ENCODE measurements at places on chromosomes 7 and 10.

- no peak for DNase-seq
Measured at GRCh38 chr10:70233939-70234300, 691 bp upstream of the PPA1 start.

DNA sequence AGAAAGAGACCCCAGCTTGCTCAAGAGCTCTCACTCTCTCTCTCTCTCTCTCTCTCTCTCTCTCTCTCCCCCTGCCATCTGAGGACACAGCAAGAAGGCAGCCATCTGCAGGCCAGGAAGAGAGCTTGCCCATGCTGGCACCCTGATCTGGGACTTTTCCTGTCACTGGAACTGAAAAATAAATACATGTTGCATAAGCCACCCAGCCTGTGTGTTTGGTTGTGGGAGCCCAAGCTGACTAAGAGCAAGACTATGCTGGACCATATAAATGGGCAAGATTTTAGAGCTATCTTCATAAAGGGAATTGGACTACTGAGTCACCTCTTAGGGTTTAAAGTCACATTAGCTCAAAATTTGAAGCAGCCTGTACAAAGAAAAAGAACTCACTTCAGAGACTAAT lies 98.6 kb downstream of the SLC16A9 start:
- no peak for DNase-seq

- DNase-seq: no peak
Measured at GRCh38 chr10:99513061-99513460, 19.7 kb upstream of the NKX2-3 start.

DNA sequence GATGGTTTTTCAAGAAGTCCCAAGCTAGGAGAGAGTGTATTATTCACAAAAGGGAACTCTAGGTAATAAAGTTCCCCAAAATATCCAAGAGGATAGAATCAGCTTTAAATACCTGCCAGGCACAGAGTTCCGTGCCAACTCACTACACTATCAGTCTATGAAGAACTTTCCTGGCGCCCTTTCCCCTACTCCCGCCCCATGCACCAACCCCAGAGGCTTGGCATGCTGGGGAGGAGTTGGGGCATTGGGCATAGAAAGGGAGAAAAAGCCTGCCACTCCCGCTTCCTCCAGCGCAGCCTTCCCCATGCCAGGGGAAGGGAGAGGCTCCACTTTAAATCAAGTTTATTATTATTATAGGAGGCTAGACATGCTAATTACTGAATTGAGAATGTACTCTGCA lies 54.9 kb downstream of the ZNF800 start:
- DNase-seq: no peak

DNA sequence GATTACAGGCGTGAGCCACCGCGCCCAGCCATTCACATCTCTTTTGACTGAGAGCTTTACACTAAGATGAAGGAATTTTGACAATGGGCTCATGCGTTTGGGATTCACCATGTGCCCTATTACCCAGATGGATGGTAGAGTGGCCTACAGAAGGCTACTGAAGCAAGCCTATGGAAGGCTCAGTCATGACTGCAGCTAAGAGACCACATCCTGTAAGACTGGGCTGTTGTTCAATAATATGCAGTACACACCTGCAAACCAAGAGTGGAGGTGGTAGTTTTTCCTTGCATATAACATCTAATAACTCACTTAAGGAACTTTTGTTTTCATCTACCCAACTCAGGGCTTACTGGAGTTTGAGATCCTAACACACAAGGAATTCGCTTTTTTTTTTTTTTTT lies 6.1 kb upstream of the WIPI2 start:
- DNase-seq: no peak

- no peak for DNase-seq
Measured at GRCh38 chr10:18822156-18822555, 162.9 kb downstream of the ARL5B start.

GRCh38 chr7:142298009-142298408 lies 40.2 kb upstream of the PRSS58 start:
- DNase-seq: no peak

- DNase-seq: no peak
Measured at GRCh38 chr7:56026538-56026937, 24.7 kb downstream of the PSPH start.

DNA sequence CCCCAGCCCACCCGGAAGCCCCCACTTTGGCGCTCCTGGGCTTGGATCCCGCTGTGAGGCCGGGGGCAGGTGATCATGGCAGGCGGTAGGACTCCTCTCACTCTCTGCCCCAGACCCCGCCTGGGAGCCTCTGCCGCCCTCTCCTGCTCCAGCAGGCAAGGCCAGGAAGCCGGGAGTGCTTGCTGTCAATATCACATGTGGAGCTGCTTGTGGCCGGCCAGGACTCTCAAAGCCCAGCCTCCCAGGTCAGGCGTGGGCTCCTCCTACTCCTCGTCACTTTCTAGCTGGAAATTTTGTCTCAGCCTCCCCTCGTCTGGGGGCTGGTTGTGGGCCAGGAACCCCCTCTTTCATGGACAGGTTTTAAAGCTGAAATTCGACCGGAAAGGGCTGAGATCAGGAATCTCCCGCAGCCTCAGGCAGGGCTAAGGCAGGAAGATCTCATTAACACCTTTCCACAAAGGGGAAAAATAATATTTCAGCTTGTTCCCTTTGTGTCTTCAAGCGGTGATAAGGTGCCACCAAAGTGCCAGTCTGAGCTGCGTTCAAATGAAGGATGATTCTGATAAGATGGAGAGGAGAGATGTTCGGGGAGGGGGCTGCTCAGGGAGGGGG lies 273.6 kb upstream of the PODXL start:
- DNase-seq: no peak

- DNase-seq: no peak
Measured at GRCh38 chr7:111198255-111198654, 107.3 kb downstream of the LRRN3 start.

- DNase-seq: no peak
Measured at GRCh38 chr10:1933215-1933614, 195.9 kb upstream of the ADARB2 start.

- no peak for DNase-seq
Measured at GRCh38 chr10:4691776-4692175, 134.2 kb upstream of the AKR1E2 start.

DNA sequence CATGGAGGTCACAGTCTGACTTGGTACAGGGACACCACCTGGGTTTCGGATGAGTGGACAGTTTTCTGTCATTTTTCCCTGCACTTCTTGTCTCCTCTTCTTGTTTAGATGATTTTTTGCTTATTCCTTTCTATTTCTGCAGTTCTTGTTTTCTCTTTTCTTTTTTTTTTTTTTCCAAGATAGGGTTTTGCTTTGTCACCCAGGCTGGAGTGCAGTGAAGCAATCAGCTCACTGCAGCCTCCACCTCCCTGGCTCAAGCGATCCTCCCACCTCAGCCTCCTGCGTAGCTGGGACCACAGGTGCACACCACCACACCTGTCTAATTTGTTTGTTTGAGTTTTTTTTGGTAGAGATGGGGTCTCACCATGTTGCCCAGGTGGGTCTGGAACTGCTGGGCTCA lies 49.7 kb upstream of the RASGEF1A start:
- DNase-seq: no peak

DNA sequence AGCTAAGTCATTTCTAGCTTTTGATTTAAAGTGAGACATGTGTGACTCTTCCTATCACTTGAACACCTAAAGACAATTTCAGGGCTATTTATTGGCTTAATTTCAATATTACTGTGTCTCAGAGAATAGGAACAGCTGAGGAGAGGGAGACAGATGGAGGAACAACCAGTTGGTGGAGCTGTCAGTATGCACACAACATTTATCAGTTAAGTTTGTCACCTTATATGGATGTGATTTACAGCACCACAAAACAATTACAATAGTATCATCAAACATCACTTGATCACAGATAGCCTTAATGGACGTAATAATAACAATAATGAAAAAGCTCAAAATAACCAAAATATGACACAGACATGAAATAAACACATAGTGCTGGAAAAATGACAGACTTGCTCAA lies 129.6 kb downstream of the NPSR1 start:
- no peak for DNase-seq

- DNase-seq: no peak
Measured at GRCh38 chr7:115637128-115637527, 393.4 kb downstream of the TFEC start.

- no peak for DNase-seq
Measured at GRCh38 chr10:34337917-34338316, 477.2 kb downstream of the PARD3 start.

DNA sequence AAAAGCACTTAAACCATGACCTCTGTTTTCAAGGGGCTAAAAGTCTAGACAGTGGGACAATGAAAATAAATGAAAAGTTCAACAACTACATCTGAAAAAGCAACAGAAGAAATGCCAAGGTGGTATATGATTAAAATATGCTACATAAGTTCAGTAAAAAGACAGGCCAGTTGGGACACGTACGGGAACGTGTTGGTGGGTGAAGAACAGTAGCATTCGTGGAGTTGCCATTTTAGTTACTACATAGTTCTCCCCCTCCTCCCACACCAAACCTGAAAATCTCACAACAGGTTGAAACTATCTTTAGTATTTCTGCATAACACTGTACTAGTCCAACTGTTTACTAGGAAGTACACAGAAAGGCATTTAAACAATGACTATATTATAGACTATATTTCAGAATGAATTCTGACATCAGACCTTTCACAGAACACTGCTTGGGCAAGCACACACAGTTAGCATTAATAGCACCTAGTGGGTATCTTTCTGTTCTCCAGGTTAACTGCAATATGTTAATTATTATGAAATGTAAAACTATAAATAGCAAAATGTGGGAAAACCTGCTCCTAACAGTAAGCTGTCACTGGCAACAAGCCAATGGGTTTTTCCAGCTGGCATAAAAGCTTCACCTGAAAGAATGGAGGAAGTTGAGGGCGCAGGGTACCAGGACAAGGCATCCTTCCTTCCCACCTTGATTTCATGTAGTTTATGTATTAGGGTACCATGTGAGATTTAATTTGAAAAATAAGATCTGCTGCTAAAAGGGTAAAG lies 135.0 kb downstream of the STRA8 start:
- DNase-seq: no peak

- no peak for DNase-seq
Measured at GRCh38 chr7:144735505-144736276, 100.2 kb downstream of the TPK1 start.

- no peak for DNase-seq
Measured at GRCh38 chr7:122896509-122896908, 10.2 kb upstream of the CADPS2 start.

- no peak for DNase-seq
Measured at GRCh38 chr10:69506487-69506833, 55.2 kb downstream of the TSPAN15 start.

DNA sequence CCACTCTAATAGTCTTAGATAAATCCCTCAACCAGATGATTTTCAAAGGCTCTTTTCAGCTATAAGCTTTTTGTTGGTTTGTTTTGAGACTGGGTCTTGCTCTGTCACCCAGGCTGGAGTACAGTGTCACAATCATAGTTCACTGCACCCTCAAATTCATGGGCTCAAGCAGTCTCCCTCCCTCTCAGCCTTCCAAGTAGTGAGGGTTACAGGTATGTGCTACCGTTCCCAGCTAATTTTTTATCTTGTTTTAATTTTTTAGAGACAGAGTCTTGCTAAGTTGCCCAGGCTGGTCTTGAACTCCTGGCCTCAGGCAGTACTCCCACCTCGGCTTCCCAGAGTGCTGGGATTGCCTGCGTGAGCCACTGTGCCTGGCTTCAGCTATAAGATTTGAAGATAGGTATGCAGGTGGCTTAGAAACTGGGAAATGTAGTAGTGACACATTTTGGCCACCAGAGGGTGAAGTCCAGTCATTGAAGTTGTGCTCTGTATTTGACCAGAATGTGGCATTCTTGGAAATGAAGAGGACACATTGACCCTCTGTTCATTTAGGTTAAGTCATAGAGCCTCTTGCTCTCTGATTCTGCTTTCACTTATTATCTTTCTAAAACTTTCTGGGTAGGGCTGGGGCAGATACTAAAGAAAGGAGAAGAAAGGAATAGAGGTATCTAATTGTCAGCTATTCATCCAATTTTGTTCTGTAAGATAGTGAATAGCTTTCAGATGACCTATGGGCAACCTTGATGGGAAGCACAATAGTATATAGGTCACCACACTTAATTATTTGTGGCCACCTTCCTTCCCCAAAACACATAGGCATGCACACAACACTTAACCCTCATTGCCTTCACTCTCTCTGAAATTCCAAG lies 36.0 kb downstream of the R3HCC1L start:
- no peak for DNase-seq

DNA sequence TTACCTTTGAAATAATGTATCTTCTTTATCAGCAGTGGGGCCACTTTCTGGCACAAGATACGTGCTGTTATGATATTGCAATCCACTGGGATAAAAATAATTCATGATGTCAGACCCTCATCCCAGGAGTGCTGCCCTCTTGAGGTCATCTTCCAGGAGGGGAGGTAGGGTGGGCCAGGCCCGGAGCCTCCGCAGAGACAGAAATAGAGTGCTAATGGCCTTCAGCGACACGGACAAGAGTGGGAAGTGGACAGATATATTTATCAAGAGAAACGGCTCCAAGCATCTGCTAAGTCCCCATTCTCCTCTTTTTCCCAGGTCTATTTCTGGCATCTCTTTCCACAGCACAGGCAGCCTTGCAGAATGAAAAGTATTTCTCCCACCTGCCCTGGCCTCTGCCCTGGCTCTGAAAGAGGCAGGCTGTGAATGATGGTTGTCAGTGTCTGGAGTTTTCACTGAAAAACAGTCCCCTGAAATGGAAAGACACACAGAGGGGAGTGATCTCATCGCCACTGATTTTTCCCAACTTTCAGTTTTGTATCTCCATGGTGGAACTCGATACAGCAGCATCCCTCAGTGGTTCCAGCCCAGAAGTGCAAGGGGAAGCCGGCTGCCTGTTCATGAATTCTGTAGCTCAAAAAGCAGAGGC lies 251.7 kb upstream of the MYO3A start:
- no peak for DNase-seq

DNA sequence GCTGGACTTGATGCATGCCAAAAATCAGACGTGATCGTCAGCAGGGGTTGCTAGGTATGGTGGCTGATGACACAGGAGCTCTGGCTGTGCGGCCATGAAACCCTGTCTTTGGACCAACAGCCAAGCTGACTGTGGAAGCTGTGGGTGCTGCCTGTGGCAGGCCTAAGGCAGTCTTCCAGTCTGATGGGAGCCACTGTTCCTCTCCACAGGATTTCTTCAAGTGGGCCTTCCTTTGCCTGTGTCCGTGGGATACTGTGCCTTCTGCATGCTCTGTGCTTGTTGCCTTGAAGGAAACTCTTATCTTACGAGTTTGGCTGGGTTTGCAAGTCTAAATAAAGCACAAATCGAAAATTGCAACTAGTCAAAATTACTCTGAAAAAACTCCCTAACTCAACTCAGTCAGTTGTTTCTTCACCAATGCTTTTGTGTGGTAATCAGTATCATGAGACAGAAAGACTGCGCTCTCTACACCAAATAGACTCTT lies 101.9 kb upstream of the PDLIM1 start:
- no peak for DNase-seq

GRCh38 chr7:87517136-87517815 lies 41.8 kb upstream of the ABCB4 start:
- DNase-seq: no peak

- no peak for DNase-seq
Measured at GRCh38 chr7:117347480-117347879, 24.6 kb upstream of the WNT2 start.

DNA sequence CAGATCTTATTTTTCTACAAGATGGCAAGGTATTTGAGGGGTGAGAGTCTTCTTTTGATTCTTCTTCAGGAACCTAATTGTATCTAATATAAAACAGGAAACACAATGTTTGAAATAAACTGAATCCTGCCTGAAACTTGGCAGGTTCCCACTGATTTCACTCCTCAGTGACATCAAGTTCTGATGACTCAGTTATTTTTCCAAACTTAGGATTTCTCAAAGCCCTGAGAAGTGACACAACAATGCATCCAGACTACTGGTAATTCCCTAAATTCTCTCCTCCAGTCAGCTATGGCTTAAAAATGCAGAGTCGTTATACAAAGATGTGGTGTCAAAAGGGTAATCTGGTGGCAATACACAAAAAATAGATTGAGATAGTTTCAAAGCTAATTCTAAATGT lies 80.9 kb downstream of the ABLIM1 start:
- DNase-seq: no peak
